Activated CD4-positive, alpha-beta T cell treated with anti-CD3 and anti-CD28 coated beads, Interleukin-2, Interleukin-4, amounts not matched to agents 100 ng/mL and 50 ng/mL, durations not matched to agents 16 hours and 8 hours (primary cell): ENCODE measurements at places on chromosomes 5 and 9.

DNA sequence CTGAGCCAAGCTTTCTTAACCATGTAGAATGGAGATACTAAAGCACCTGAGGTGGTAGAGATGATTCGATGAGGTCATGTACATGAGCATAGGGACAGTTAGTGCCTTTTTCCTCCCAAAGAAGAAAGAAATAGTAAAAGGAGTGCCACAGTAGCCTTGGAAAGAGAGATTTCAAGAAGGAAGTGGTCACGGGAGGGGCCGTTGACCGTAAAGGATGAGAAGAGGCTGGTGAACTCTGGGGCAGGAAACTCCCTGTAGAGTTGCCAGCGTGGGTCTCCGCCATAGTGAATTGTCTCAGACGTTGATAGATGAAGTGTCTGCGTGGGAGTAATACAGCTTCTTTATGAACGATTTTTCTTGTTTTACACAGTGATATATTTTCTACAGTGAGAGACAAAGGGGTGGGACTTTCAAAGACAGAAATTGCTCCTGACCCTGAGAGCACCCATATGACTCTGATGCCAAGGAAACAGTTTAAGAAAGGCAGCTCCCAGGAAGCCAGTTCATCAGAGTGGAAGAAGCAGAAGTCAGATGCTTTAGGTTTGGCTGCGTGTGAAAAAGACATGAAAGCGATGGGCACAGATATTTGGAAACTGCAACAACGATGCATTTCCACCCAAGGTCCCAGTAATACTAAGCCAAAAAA, 41.3 kb downstream of the UGCG start:
- peak; percentile 31 for DNase-seq

GRCh38 chr9:14180960-14181537, 132.9 kb downstream of the NFIB start:
- no peak for DNase-seq

GRCh38 chr9:133709691-133710571, 28.2 kb downstream of the SARDH start:
- DNase-seq, result no peak

DNA sequence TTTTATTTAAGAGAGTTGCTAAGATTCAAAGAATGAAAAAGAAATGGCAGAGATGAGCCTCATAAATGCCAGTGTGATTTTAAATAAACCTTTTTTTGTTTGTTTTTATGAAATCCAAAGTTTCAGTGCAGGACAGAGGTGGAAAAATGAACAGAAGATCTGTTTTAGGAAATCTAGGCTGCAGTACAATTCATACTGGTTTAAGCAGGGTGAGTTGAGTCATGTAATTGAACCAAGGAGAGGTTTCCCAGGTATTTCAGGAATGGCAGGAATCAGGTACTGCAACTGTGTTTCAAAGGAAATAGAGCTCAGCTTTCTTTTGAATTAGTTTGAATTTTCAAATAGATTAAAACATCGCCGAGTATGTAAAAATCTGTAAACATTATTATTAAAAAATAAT, 3.0 kb upstream of the ANKRD31 start:
- DNase-seq, result no peak

DNA sequence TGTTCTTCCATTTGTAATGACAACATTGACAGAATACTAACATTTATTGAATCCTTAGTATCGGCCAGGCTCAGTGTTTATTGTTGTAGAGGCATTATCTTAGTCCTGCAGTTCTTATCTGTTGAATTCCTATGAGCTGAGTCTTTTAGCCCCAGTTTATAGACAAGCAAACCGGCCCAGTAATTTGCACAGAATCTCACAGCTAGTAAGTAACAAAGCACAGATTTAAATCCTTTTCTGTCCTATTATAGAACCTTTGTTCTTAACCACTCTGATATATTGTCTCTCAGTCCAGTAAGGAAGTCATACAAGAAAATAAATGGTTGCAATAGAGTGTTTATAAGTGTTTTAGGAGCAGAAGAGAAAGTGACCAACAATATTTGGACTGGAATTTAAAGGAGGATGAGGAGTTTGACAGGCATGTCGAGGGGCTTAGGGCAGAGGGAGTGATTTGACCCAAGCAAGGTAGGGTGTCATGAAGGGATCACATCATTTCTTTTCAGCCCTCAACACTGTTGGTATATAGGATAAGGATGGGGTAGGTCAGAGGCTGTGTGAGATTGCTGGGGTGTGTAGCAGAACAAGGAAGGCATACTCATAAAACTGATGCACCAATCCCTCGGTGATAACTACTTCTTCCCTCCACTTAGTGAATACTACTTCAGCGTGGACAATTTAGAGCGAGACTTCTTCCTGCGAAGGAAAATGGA, 39.5 kb downstream of the LARP1 start:
- no peak for DNase-seq

GRCh38 chr5:68215898-68216244, 315 bp downstream of the PIK3R1 start:
- DNase-seq, result no peak

DNA sequence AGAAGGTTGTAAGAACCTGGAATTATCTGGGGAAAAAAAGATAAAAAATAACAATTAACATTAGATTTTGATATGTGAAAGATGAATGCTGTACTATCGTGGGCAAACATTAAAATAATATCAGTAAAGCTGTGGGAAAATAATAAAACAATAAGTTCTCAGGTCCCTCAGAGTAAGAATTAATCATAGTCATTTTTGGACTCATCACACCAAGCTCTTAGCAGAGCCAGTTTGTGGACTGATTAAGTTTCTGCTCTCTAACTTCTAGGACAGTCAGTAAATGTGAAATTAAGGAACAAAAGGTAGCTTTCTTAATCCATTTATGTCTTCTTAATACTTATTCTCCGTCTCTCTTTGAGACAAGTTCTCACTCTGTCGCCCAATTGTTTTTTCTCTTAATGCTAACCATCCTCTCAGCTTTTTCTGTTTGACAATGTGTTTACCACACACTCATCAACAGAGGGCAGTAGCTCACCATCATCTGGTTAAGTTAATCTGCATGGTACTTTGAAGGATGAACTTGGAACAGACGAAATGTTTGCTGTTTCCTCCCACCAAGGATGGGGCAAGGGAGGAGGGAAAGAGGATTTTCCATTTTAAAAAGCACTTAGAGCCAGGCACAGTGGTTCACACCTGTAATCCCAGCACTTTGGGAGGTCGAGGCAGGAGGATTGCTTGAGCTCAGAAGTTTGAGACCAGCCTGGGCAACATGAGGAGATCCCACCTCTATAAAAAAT, 5.3 kb upstream of the ACO1 start:
- DNase-seq, result peak; percentile 78

- DNase-seq, result no peak
Measured at GRCh38 chr5:75623846-75624245, 12.6 kb downstream of the ANKDD1B start.

DNA sequence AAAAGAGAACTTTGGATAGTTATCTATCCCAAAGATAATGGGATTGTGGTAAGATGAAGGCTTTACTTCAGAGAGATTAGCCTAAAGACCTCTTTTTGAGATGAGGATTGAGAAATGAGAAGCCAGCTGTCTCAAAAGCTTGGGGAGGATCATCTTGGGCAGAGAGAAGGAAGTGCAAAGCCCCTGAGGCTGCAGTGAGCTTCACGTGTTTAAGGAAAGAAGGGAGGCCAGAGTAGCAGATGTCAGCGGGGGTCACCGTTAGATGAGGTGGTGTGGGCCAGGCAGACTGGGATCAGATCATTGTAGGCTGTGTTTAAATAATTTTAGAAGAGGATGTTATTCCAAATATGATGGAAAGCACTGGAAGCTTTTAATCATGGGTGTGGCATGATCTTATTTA, 270.1 kb downstream of the ARHGEF28 start:
- DNase-seq, result no peak

- DNase-seq, result peak; percentile 68
Measured at GRCh38 chr9:6049798-6050197, 34.4 kb upstream of the RANBP6 start.

GRCh38 chr9:36956908-36957307, 77.2 kb downstream of the PAX5 start:
- no peak for DNase-seq

GRCh38 chr5:143652108-143652700, 159.8 kb upstream of the HMHB1 start:
- DNase-seq, result peak; percentile 65

GRCh38 chr5:78377056-78377717, 16.8 kb downstream of the SCAMP1 start:
- peak; percentile 41 for DNase-seq
